ENCODE measurements at places on chromosomes 12 and 14.
A peak's percentile ranks its signal among the peaks of the same experiment; 100 is the strongest.

DNA sequence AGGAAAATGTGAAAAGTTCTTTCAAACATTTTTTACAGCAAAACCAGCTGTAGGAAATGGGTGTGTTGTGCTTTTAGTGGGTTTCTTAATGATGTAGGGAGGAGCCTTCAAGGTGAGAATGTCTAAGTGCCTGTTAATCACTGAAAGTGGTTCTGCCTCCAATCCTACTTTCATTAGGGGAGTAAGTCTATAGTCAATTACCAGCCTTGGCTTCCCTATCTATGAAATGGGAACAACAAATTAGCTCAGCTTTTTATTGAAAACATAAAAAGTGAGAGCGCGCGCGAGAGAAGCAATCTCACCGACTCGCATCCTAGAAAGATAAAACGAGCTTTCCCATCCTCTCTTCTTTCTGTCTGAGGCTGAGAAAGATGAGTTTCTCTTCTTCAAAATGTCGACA, 140.0 kb upstream of the LHX5 start:
- no peak for DNase-seq

- no peak for DNase-seq
Observed at GRCh38 chr14:87628129-87628528, 364.9 kb downstream of the GALC start.

DNA sequence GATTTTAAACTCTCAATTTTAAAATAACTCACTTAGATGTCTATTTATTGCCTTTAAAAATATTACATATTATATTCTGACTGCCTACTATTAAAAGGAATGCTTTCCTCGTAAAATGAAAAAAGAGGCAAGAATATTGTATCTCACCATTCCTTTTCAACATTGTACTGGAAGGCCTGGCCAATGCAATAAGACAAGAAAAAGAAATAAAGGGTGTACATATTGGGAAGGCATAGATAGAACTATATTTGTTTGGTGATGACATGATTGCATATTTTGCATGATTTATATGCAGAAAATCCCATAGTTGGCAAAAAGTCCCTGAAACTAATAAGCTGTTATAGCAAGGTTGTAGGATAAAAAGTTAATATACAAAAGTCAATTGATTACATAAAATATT, 474.6 kb upstream of the ATP2B1 start:
- no peak for DNase-seq

DNA sequence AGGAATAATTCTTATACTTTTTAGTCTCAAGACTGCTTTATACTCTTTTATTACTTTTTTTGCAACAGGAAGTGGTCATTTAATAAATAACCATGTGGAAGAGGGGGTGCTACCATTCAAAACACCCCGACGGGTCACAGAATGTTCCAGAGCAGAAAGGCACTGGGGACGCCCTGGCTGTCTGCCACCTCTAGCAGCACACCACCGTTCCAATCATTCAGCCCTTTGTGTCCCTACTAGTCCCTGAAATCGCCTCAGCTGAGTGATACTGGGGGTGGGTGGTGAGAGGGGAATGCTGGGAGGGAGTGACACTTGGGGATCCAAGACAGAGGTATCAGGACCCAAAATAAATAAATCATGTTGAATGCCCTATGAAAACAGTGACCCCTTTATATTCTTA, 52.4 kb downstream of the MON2 start:
- DNase-seq: no peak

GRCh38 chr12:7935590-7936581, at the start of gene SLC2A3:
TSS of gene SLC2A3 (minus strand) at chr12:7936187. CDS start at chr12:7936034, 153 bp downstream.
- DNase-seq: peak; percentile 96

- no peak for DNase-seq
Observed at GRCh38 chr12:91975891-91976290, 169.8 kb downstream of the BTG1 start.

Data from CD4-positive, alpha-beta T cell treated with Interleukin-4 for 1 hour (primary cell).